Stimulated activated CD4-positive, alpha-beta T cell treated with anti-CD3 and anti-CD28 coated beads, TNF-alpha, amount 100 ng/mL, for 24 hours (primary cell): ENCODE measurements at places on chromosomes 13 and 19.

DNA sequence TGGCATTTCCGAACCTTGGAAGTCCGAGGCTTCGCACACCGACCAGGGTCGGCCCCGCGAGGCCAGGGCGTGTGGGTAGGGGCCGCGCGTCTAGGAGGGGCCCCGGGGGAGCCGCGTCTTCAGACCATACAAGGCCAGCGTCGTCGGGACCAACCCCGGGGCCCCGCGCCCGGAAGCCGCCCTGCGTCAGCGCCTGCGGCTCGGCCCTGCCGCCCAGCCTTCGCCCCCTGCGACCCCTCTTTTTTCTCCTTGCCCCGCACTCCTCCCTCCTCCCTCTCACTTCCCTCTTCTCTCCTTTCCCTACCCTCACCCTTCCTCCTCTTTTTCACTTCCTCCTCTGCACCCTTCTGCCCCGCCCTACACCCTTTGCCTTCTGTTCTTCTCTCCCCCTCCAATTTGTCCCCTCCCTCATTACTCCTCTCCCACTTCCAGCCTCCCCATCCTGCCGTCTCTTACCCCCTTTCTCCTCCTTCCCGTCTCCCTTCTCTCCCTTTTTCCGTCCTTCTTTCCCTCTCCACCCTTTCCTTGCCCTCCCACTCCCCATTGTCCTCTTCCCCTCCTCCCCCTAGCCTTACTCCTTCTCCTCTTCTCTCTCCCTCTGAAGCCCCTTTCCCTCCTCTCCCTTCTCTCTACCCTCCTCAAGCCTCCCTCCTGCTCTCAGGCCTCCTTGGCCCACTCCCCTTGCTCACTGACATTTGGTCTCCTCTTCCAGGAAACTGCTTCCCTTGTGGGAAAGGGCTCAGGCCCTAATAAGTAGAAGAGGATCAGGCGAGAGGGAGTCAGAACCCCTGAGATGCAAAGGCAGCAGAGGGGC is 2.2 kb upstream of the PLEKHG2 start:
- no peak for DNase-seq

DNA sequence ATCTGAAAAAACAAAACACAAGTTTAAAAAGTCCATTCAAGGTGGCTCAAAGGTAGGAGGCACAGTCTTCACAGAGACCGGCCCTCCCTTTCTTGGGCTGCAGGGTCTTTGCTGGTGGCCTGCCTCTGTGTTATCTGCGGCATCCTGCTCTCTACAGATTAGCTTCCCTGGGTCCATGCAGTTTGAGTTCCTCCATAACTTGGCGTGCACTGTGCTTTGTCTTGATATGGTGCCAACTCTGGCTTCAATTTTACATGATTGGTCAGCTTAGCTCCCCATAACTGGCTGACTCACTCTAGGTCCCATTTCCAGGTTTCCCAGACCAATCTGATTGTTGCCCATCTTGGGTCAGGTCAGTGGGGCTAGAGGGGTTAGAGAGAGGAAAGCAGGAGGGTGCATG is 41.8 kb downstream of the TPT1 start:
- no peak for DNase-seq

- DNase-seq, result no peak
These were observed 23.5 kb downstream of the STARD13 start for GRCh38 chr13:33262062-33262487.

GRCh38 chr13:99433543-99434075 is 67.7 kb upstream of the TM9SF2 start:
- DNase-seq, result no peak

DNA sequence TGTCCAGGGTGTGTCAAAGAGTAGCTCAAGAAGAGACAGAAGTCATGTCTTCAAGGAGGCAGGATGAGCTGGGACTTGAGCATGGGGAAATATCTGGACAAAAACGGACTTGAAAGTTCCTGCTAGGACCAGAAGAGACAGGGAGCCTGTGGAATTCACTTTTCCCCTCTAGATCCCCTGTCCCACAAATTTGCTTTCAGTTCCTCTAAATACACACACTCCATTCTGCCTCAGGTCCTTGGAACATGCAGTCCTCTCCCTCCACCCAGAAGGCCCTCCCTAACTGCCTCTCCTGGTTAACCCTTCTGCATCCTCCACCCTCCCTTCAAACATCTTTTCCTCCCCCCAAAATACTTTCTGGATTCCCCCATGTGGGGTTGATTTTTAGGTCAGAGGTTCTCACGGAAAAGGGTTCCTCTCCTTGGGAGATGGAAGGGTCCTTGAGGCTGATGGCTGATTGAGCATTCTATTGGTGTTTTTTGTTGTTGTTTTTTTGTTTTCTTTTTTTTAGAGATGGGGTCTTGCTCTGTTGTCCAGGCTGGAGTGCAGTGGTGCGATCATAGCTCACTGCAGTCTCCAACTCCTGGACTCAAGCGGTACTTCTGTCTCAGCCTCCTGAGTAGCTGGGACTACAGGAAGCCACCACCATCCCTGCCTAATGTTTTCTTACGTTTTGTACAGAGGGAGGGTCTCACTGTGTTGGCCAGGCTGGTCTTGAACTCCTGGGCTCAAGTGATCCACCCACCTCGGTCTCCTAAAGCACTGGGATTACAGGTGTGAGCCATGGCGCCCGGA is 6.9 kb upstream of the RETN start:
- no peak for DNase-seq
